ENCODE measurements at places on chromosomes 13 and 19.

- DNase-seq = no peak
Observed at GRCh38 chr13:23744315-23744714, 144.9 kb downstream of the MIPEP start.

- no peak for DNase-seq
Observed at GRCh38 chr13:33205224-33205623, 80.3 kb downstream of the STARD13 start.

DNA sequence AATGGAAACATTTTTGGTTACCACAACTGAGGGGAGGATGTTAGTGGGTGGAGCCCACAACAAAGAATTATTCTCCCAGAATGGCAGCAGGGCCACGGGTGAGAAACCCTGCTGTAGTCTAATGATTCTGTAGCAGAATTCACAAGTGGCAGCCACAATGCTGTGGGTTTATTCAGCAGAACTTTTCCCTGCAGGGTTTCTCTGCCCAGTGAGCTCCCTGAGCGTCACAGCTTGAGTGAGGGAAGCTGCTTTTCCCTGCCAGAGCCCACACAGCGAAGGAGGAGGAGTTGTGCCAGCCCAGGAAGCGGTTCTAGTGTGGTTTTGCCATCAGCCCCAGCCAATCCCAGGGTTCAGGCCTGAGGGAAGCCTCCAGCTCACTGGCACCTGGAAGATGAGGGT is 4.4 kb downstream of the ATP12A start:
- no peak for DNase-seq

GRCh38 chr13:46383383-46383782 is 3.7 kb downstream of the RUBCNL start:
- DNase-seq = no peak

GRCh38 chr13:111883571-111884343 is 183.2 kb upstream of the SOX1 start:
- no peak for DNase-seq

DNA sequence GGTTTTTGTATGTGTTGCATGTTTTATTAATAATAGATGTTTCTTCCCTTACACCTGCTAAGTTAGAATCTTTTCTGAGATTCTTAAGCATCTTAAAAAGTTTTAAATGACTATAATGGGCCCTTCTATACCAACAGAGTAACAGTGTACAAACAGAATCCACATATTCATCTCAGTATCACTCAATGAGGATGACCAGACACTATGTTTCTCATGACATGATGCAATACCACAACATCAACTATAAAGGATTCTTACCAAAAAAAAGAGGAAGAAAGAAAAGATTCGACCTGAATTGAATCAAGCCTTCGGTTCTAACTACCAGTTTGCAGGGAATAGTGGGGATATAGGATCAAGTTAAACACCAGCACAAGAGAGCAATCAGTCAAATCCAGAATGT is 56.5 kb downstream of the INTS6 start:
- DNase-seq = no peak

GRCh38 chr13:19023115-19023514 is 158.5 kb downstream of the TUBA3C start:
- DNase-seq = no peak

GRCh38 chr13:110346661-110347067 is 39.6 kb downstream of the COL4A2 start:
- no peak for DNase-seq

- DNase-seq = no peak
Observed at GRCh38 chr19:32475141-32476031, 69.8 kb downstream of the DPY19L3 start.

DNA sequence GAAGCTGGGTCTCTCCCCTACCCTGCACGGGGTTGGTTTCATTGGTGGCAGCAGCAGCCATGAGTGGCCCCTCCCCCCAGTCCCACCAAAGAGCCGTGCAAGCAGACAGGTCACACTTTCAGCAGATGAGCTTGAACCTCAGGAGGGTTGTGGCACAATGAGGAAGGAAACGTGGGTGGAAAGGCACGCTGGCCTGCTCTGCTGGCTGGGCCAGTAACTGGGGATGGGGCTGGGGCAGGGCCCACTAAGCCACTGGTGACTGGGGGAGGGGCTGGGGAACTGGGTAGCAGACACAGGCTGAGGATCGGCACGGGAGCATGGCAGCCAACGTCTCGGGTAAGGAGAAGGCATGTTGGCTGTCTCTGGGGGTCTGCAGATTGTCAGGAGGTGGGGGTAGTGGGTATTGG is at the start of gene P2RY11:
Gene P2RY11 (plus strand): TSS at position 289 of the 407 bp plus-strand sequence. CDS start 29 bp downstream, at position 318.
- DNase-seq = no peak

DNA sequence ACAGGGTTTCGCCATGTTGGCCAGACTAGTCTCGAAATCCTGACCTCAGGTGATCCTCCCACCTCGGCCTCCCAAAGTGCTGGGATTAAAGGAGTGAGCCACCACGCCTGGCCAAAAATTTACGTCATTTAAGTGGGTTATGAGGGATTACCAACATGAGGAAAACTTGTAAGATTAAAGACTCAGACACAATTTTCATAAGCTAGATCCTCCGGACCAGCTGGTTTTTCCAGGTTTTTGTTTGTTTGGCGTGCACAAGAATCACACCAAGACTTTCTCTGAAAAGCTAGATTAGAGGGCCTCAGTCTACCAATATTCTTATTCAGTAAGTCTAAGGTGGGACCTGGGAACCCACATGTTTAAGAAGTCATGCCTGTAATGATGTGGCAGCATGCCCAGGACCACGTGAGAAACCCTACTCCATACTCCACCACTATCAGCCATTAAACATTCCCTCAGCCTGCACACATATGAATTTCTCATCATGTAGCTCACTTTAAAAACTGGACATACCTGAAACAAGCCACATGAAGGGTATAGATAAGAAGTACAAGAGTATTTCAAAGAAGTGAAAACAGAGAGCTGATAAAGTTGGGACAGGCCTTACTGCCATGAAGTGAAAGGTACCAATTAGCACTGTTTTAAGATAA is 25.7 kb downstream of the DIAPH3 start:
- no peak for DNase-seq

GRCh38 chr13:32824675-32825074 is 191.5 kb upstream of the KL start:
- no peak for DNase-seq

DNA sequence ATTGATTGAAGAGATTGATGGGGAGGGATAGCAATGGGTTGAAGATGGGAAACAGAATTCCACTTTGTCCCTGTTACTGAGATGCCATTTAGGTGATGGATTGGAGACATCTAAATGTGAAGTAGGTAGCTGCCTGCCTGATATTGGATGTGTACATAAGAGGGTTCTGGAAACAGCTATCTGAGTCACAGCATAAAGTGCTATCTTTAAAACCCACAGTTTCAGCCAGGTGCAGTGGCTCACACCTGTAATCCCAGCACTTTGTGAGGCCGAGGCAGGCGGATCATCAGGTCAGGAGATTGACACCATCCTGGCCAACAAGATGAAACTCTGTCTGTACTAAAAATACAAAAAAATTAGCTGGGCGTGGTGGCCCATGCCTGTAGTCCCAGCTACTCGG is 72.6 kb downstream of the DNAJC3 start:
- DNase-seq = no peak

- DNase-seq = no peak
Observed at GRCh38 chr13:85806553-85807175, 7.4 kb upstream of the SLITRK6 start.

DNA sequence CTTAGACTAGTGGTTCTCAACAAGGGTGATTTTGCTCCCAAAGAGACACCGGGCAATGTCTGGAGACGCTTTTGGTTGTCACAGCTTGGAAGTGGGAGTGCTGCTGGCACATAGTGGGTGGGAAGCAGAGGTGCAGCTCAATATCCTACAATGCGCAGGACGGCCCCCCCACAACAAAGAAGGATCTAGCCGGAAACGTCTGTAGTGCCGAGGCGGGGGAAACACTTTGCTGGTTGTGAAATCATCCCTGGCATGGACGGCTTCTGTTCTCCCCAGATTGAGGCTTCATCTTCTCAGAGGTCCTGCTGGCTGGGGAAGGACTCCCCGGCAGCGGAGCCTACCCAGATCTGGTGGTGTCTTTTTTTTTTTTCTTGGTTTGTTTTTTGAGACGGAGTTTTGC is 13.4 kb upstream of the SYT5 start:
- DNase-seq = no peak

- no peak for DNase-seq
Observed at GRCh38 chr19:49160450-49161189, 3.0 kb downstream of the TRPM4 start.

- DNase-seq = no peak
Observed at GRCh38 chr13:93086329-93086728, 140.3 kb upstream of the GPC6 start.

GRCh38 chr19:50387176-50387867 is 3.2 kb downstream of the POLD1 start:
- DNase-seq = no peak

GRCh38 chr13:72651144-72651543 is 76.3 kb downstream of the MZT1 start:
- DNase-seq = no peak

GRCh38 chr13:26324294-26324693 is 70.4 kb downstream of the CDK8 start:
- DNase-seq = no peak

- DNase-seq = no peak
Observed at GRCh38 chr13:110942248-110942981, 27.5 kb upstream of the ANKRD10 start.

GRCh38 chr13:45827318-45827717 is 24.2 kb downstream of the SIAH3 start:
- no peak for DNase-seq

DNA sequence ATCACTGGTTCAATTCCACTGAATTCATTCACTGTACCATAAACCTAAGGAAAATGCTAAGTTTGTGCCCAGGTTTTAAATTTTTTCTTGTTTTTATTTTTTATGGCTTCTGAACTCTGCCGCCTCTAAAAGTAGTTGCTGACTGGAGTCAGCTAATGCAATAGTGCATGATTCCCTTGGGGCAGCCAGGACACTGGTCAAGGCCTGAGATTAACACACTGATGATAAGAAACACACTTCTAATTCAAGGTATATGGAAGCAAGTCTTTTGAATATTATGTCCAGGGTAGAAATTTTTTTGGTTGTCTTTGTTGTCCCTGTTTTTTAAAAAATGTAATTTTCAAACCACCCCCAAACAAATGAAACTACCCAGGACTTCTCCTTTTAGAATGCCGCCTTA is 72.2 kb downstream of the CDADC1 start:
- DNase-seq = no peak

DNA sequence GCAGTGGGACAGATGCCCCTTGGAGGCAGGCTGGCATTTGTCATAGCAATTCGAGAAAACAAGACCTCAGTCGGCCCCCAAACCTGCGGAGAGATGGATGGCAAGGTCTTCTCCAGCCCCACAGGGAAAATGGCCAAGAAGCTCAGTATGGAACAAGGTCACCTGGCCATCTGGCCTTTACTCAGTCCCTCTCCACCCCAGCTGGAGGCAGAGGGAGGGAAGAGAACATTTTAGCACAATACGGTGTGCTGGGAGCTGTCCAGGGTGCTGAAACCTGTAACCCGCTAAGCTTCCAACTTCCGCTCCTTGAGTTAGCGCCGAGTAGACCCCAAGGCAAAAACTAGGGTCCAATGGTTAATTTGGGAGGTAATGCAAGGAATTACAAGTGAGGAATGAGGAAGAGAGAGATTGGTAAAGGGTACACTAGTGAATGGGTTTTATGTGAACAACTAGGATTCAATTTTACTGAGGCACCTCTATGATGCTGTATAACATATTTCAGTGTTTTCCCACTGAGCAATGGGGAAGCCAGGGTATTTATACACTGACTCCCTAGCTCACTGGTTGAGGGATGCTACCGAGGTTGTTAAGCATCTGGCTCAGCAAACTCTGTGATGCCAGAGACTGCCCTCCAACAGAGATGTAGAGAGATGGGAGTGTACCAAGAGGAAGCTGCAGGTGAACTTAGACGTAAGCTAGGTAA is 64.3 kb downstream of the CACNA1A start:
- no peak for DNase-seq

- peak; percentile 83 for DNase-seq
Observed at GRCh38 chr19:10424011-10424637, 3.8 kb downstream of the PDE4A start.

DNA sequence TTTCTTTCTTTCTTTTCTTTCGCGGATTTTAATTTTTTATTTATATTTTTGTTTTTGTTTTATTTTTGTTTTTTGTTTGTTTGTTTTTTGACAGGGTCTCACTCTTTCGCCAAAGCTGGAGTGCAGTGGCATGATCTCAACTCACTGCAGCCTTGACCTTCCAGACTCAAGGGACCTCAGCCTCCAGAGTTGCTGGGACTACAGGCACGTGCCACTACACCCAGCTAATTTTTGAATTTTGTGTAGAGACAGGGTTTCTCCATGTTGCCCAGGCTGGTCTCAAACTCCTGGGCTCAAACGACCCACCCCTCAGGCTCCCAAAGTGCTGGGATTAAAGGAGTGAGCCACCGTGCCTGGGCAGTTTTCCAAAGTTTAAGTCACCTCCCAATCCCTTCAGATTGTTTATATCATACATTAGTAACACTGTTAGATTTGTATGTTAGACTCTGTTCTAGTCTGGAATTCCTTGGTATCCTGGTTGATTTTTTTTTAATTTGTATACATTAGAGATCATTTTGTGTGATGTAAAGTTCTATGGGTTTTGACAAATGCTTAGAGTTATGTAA is 597.3 kb downstream of the DCT start:
- no peak for DNase-seq

GRCh38 chr13:24747248-24748060 is 16.5 kb upstream of the RNF17 start:
- no peak for DNase-seq

DNA sequence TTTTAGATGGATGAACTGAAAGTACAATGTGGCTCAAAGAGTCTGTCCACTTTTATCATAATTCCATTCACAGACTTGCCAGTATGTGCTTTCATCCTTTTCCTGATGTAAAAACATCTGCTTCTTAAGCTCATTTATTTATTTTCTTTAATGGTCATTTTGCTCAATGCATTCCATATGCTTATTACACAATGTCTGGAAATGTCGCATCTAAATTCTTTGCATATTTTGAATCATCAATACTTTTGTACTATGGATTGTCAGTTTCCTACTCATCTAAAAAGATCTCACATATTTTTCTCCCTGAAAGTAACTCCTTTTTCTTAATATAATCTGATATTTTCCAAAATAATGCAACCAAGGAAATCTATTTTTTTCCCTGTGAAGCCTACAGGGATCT is 1315.8 kb downstream of the EFNB2 start:
- no peak for DNase-seq

- DNase-seq = no peak
Observed at GRCh38 chr13:110566171-110566570, 4.6 kb upstream of the RAB20 start.

- no peak for DNase-seq
Observed at GRCh38 chr13:99892196-99892613, 79.4 kb downstream of the ZIC5 start.

Measured in left forelimb (tissue), 1 donor.